ENCODE measurements at places on chromosomes 11 and 22.

DNA sequence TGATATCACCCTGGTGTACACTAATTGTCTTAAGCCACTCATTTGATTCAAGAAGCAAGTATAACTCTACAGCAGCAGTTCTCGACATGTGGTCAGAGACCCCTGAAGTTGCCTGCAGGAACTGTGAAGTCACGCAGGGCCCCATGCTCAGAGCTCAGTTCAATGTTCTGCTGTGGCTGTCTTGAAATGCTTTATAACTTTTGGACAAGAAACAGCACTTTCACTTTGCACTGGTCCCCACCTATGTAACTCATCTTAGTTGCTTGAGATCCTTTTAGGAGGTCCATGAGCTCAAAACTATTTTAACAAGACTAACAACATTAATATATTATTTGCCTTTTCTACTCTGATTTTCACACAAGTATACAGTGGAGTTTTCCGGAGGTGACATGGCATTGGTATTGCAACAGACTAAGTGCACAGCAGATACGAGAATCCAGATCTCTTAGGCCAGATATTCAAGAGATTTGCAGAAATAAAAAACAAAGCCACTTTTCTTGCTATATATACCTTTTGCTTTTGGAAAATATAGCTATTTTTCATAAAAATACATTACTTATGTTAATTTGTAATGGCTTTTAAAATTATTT, 64.8 kb downstream of the PRR5L start:
- H3K27me3 ChIP-seq = peaks cover 7% of the 10 kb centered on the region
- H3K27ac ChIP-seq = no peak overlapping the region
- H3K36me3 ChIP-seq = no peaks in the 10 kb centered on the region
- peaks cover 60% of the 10 kb centered on the region for H3K4me1 ChIP-seq
- H3K4me3 ChIP-seq = no peak overlapping the region

GRCh38 chr11:118109231-118109630, 22.5 kb upstream of the SMIM35 start:
- H3K27ac ChIP-seq = no peak overlapping the region
- no peak overlapping the region for H3K4me3 ChIP-seq
- no peaks in the 10 kb centered on the region for H3K36me3 ChIP-seq
- H3K27me3 ChIP-seq = peaks cover 21% of the 10 kb centered on the region

- no peaks in the 10 kb centered on the region for H3K36me3 ChIP-seq
- H3K4me1 ChIP-seq = peaks cover 33% of the 10 kb centered on the region
- no peak overlapping the region for H3K27ac ChIP-seq
- H3K4me3 ChIP-seq = no peak overlapping the region
- no peak for DNase-seq
- peaks cover 78% of the 10 kb centered on the region for H3K27me3 ChIP-seq
Observed at GRCh38 chr22:35135165-35135564, 69.2 kb downstream of the ISX start.

DNA sequence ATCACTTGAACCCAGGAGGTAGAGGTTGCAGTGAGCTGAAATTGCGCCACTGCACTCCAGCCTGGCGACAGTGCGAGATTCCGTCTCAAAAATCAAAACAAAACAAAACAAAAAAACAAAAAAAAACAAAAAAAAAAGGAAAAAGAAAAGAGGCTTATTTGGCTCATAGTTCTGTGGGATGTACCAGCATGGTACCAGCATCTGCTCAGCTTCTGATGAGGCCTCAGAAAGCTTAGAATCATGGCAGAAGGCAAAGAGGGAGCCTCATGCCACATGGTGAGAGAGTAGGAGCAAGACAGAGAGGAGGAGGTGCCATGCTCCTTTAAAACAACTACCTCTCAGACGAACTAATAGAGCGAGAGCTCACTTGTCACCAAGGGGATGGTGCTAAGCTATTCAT, 10.6 kb upstream of the PTS start:
- no peaks in the 10 kb centered on the region for H3K4me1 ChIP-seq

DNA sequence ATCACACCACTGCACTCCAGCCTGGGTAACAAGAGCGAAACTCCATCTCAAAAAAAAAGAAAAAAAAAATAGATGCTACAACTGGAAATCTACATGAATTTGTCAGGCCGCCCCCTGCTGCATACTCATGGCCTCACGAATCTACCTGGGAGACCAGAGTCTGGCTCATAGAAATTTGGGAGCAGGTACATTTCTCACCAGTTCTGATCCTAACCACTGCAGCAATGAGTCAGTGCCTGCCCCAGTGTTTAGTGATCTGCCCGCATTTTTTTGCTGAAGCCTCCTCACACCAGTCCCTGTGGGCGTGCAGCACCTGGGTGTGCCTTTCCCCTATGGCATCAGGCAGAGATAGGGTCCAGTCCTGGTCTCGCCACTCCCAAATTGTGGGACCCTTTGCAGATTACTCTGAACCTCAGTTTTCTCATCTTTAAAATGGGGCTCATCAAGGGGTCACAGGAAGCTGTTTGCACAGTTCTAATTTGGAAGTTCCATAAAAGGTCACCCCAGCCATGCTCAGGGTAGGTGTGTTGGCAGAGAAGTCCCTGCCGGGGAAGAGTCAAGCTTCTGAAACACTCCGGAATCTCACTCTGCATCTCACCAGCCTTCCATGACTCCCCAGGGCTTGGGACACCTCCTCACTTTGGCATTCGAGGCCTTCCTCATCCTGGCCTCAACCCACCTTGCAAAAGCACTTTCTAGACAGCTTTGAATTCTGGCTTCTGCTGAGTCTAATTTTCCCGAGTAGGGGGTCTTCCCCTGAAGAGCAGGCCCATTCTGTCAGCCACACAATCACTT, 39.3 kb upstream of the LINC01488 start:
- peaks cover 19% of the 10 kb centered on the region for H3K27me3 ChIP-seq
- no peak overlapping the region for H3K27ac ChIP-seq
- no peak overlapping the region for H3K4me3 ChIP-seq
- peaks cover 55% of the 10 kb centered on the region for H3K4me1 ChIP-seq

GRCh38 chr11:82676483-82677094, 57.1 kb downstream of the FAM181B start:
- no peak overlapping the region for H3K4me3 ChIP-seq
- H3K36me3 ChIP-seq = peaks cover 4% of the 10 kb centered on the region
- no peaks in the 10 kb centered on the region for H3K27me3 ChIP-seq
- H3K4me1 ChIP-seq = peaks cover 16% of the 10 kb centered on the region

GRCh38 chr22:46436595-46437175, 100.7 kb downstream of the CELSR1 start:
- no peak overlapping the region for H3K27ac ChIP-seq
- peaks cover 4% of the 10 kb centered on the region for H3K27me3 ChIP-seq
- DNase-seq = no peak
- H3K36me3 ChIP-seq = peaks cover 4% of the 10 kb centered on the region
- peaks cover 23% of the 10 kb centered on the region for H3K4me1 ChIP-seq

GRCh38 chr11:117535850-117536411, 208.3 kb downstream of the CEP164 start:
- peaks cover 37% of the 10 kb centered on the region for H3K4me1 ChIP-seq
- H3K36me3 ChIP-seq = no peaks in the 10 kb centered on the region
- H3K27me3 ChIP-seq = peaks cover 54% of the 10 kb centered on the region
- H3K4me3 ChIP-seq = no peak overlapping the region
- no peak for DNase-seq

DNA sequence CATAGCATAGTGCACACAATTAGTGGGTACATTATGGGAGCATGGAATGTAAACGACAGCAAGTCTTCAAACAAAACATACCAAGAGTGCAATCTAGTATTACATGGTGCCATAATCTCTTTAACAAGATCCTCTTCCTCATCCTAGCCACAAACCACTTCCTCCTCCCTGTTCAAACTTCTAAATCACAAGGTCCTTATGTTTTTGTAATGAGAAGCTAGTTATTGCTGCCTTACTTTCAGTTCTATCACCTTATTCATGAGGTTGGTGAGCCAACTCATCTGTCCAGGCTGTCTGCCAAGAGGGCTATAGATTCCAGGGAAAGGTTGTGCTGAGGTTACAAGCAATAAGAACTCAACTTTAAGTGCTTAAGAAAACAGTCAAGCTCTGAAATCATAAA, 195.4 kb upstream of the ARHGAP20 start:
- H3K4me1 ChIP-seq = peaks cover 53% of the 10 kb centered on the region
- no peak overlapping the region for H3K4me3 ChIP-seq
- no peaks in the 10 kb centered on the region for H3K36me3 ChIP-seq
- DNase-seq = no peak
- H3K27me3 ChIP-seq = no peaks in the 10 kb centered on the region
- no peak overlapping the region for H3K27ac ChIP-seq

- H3K4me1 ChIP-seq = peaks cover 29% of the 10 kb centered on the region
- H3K4me3 ChIP-seq = no peak overlapping the region
Observed at GRCh38 chr22:40383905-40384304, 13.5 kb downstream of the SGSM3 start.

DNA sequence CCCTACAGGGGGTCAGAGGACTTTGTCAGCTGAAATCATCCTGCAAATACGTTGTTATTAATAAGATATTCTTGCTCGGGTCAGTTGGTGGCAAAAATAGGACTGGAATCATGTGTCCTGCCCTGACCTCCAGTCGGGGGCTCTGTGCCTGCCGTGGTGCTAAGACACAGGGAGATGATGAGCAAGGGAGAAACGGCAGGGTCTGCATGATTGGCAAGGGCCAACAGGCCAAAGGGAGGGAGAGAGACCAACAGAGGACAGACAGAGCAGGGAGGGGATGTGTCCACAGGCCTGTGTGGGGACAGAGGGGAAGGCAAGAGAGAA, 10.4 kb upstream of the TSKU start:
- H3K36me3 ChIP-seq = peaks cover 29% of the 10 kb centered on the region
- no peak for DNase-seq
- H3K4me1 ChIP-seq = peaks cover 68% of the 10 kb centered on the region
- H3K27me3 ChIP-seq = peaks cover 18% of the 10 kb centered on the region

DNA sequence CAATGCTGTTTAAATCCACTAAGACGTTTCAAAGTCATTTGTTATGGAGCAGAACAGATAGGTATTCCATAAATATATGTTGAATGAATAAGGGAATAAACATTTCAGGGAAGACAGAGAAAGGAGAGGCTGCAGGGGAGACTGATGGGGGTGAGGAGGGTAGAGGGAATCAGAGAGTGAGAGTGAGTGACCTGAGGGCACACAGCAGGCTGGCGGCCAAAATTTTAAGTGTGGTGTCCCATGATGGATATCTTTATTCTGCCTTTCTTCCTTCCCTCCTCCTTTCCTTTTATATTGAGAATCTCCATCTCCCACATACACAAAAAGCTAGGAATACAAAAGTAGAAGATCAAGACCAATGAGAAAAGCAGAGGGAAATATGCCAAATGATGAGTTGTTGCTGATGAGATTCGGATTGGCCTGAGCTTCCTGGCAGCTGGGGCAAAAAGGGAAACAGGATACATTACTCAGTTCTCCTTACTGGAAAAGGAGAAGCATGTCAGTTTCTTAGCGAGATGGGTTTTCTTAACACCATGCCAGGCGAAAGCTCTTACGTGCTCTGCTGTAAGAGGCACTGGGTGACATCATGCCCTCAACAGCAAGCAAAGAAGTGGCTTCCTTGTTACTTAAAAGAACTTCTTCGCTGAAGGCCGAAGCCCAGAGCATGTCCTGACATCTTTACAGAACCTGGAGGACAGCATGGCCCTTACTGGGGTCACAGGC, 11.2 kb upstream of the CYTH4 start:
- H3K4me3 ChIP-seq = no peak overlapping the region
- H3K4me1 ChIP-seq = peaks cover 27% of the 10 kb centered on the region
- no peak for DNase-seq
- peaks cover 31% of the 10 kb centered on the region for H3K27me3 ChIP-seq

- H3K27ac ChIP-seq = peak overlapping the region; percentile 87
- no peak overlapping the region for H3K4me3 ChIP-seq
- H3K27me3 ChIP-seq = no peaks in the 10 kb centered on the region
- H3K4me1 ChIP-seq = peaks cover 59% of the 10 kb centered on the region
- H3K36me3 ChIP-seq = no peaks in the 10 kb centered on the region
- DNase-seq = no peak
Observed at GRCh38 chr11:325796-326591, 5.3 kb upstream of the IFITM3 start.

DNA sequence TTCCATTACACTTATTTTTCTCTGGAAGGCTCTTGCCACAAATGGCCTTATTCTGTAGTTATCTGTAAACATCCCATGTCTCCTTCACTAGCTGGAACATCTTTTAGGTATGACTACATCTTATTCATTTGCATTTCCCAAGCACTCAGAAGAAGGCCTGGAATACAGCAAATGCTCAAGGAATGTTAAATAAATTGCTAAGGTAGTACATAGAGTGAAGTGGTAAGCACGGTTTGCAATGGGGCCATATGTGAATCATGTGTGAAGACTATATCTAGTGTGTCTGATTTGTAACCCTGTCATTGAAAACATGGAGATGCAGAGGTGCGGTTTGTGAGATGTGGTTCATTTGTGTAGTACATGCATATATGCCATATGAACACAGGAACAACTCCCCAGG, 33.5 kb downstream of the GDPD4 start:
- H3K27ac ChIP-seq = no peak overlapping the region
- H3K36me3 ChIP-seq = no peaks in the 10 kb centered on the region
- no peaks in the 10 kb centered on the region for H3K4me1 ChIP-seq
- no peak overlapping the region for H3K4me3 ChIP-seq

DNA sequence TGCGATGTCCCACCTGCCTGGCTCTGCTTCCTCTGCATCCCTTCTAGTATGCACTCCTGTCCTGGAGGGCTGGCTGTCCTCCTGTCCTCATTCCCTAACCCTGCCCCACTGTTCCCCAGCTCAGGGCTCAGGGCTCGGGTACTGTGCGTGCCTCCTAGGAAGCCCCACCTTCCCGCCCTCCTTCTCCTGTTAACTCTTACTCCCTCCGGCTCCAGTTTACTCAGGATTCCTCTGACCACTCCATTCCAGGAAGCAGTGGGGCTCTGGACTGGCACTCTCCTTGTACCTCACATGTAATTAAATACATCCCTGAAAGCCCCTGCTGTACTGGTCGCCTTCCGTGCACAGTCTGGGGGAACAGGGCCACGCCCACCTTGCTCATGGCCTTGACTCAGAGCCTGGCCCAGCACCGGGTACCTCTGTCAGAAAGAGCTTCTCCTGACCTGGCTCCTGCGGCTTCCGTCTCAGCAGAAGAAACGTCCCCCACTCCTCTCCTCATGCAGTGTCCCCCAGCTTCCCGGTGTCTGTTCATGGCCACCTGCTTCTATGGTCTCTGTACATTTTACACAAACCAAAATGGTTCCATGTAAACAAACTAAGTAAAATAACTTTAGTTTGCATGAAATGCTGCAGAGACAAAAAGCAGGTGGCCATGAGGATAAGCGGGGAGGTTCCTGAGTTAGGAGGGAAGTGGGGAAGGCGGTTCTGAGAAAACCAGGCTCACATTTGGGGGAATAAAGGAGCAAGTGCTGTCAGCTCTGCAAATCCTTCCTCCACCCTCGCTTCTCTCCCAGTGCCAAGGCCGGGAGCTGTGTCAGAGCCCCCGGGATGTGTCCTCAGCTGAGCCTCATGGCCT, 445.9 kb downstream of the BRD1 start:
- H3K36me3 ChIP-seq = no peaks in the 10 kb centered on the region
- peaks cover 26% of the 10 kb centered on the region for H3K27me3 ChIP-seq
- peaks cover 6% of the 10 kb centered on the region for H3K4me1 ChIP-seq
- H3K4me3 ChIP-seq = no peak overlapping the region

DNA sequence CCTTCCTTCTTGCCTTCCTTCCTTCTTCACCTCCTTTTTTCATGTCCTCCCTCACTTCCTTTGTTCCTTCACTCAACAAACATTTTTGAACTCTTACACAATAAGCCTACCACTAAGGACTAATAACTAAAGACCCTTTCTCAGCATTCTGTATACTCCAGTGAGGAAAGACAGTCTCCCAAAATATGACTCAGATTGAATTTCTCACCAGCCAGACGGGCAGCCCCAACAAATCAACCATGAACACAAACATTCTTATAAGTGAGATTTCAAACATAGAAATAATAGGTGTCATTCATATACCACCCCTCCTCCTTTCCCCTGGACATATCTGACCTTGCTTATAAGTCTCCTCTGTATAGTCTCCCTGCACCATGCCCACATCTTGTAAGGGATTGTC, 1079.7 kb downstream of the OPCML start:
- H3K4me3 ChIP-seq = no peak overlapping the region
- peaks cover 12% of the 10 kb centered on the region for H3K27me3 ChIP-seq
- no peaks in the 10 kb centered on the region for H3K36me3 ChIP-seq
- H3K27ac ChIP-seq = no peak overlapping the region

All from nephron progenitor cell (in vitro differentiated cells).